ENCODE measurements at places on chromosomes 11 and 22. TPM values are rescaled to one million over a fixed set of nuclear protein-coding genes. Genes with fewer than 3 reads are reported as not detected.

The RBMXL2 gene
- polyA plus RNA-seq, result 0.24 TPM

The PSMD13 gene
- 143 TPM for polyA plus RNA-seq

The GANAB gene
- 371 TPM for polyA plus RNA-seq

The PNPLA3 gene
- 1.8 TPM for polyA plus RNA-seq

The GLB1L3 gene
- polyA plus RNA-seq, result 1.8 TPM

The ADAMTS8 gene
- 3.0 TPM for polyA plus RNA-seq

The RTCB gene
- polyA plus RNA-seq, result 113 TPM

- DNase-seq, result no peak
Measured at GRCh38 chr11:86181379-86181778, 63.2 kb upstream of the EED start.

GRCh38 chr11:35236667-35237003 is 97.7 kb downstream of the CD44 start:
- DNase-seq, result no peak

DNA sequence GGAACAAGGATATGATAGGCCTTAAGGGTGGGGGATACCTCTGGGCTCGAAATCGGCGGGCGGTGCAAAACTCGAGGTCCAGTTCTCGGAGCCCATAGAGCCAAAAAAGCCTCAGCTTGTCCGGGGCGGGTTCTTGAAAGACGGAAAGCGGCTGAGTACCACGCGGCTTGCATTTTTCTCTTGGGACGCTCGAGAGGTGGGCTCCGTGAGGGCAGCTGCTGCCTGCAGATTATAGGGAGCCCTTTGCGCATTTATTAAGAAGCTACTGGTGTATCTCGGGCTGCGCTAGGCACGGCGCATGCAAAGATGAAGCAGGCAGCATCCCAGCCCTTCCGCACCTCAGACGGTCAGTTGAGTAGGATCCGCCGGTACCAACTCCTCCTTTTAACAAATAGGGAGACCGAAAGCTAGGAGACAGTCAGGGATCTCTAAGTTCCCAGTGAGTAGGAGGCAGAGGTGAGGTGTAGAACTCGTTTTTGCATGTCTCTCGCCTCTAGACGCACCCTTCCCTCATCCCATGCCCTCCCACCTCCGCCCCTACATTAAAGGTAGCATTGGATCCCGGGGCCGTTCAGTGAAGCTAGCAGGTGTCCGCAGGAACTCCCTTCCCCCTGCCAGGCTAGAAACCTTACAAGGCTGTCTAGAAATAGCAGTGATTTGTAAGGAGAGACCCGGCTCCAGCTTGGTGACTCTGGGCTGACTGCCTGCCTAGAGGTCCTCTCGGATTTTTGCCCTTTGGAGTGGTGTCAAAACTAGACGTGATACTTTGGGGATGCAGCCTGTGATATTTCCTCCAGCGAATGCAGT is 768 bp downstream of the LDHA start:
- peak; percentile 23 for DNase-seq

DNA sequence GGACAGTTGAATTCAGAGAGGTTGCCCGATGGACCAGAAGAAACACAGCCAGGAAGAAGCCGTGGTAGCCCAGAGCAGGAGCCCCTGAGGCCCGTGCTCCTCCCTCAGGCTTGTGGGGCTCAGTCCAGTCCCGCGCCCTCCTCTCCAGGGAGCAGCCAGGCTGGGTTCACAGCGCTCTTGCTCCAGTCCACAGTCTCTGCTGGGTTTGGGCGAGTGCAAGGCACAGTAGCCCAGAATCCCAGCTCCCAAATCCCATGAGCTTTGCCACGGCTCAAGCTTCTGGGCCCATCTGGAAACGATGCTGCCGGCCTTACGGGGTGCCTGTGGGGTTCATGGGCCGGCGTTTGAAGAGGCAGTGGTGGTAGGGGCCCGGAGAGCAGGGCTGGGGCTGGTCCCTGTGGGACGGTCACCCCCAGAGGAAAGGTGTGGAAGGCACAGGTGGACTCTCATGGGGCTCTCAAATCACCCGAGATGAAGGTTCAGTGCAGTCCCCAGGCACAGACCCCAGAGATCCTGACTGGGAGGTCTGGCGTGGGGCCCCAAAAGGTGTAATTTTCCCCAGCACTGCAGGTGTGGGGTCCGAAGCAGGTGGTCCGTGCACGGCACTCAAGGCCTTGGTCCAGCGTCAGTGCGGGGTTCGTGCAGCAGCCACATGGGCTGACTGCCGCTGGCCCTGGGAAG is 30.6 kb upstream of the ATXN10 start:
- no peak for DNase-seq

DNA sequence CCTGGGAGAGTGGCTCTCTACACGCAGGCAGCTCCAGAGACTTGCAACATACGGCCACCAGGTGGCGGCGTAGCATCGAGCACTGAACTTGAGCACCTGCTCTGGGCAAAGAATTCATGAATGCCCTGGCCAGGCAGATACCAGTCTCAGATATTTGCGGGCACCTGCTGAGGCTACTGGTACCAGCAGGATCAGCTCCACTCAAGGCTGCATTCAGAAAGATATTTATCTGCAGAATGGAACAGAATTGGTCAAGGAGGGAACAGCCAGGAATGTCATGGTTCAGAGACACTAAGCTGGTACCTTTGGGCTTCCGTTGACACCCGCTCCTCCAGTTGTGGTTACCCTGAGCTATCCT is 10.8 kb upstream of the CCDC86 start:
- DNase-seq, result peak; percentile 71

GRCh38 chr11:14451825-14452224 is 47.8 kb downstream of the COPB1 start:
- DNase-seq, result no peak

DNA sequence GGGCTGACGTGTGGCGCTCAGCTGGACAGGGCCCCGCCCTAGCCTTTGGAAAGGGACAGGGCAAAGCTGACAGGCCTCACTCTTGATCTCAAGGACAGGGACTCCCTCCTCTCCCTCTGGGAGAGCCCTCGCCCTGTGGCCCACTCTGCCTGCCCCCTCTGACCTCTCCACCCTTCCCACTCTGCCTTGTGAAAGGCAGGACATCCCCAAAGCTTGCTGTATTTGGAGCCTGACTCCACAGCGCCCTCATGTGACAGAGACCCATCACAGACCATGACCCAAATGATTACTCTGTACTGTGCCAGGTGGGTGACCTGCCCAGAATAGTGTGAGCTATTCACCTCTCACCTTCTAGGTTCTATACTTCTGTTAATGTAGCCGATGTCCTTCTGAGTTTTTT is 18.8 kb downstream of the P2RY2 start:
- no peak for DNase-seq

- DNase-seq, result peak; percentile 77
Measured at GRCh38 chr11:129375751-129376657, at the start of gene BARX2. Gene BARX2 (plus strand): TSS chr11:129375848. CDS start chr11:129376036, 188 bp downstream.

DNA sequence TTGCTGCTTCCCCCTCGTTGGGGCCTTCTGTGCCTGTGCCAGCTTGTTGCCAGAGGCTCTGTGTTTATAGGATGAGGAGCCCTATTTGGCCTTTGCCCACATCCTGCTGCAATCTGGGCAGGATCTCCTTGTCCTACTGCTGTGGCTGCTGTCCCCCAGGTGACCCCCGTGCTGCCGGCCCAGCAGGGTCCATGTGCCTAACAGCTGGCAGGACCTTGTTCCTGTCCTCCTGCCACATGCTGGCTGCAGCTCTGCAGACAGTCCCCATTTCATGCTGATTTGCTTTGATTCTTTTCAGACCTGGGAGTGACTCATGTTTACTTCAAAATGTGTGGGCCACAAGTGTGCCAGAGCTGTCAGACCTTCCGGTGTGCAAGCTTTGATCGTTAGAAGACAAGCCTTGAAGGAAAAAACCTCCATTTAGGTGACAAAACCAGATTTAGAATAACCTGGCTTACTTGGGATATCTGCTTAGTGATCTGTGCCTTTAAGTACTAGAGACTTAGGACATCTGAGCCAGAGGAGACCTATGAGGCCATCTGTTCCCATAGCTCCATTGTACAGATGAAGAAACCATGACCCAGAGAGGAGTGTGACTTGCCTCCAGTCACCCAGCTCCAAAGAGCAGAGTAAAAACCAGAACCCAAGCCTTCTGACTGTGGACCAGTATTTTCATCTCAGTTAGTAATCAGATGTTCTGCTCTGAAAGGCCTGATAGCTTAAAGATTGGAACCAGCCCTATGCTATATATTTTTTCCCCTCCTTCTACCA is 11.1 kb downstream of the NAV2 start:
- DNase-seq, result no peak

- DNase-seq, result no peak
Measured at GRCh38 chr11:120203626-120204025, 7.2 kb upstream of the OAF start.

- DNase-seq, result no peak
Measured at GRCh38 chr11:12359761-12360160, 17.6 kb upstream of the PARVA start.

- DNase-seq, result no peak
Measured at GRCh38 chr11:75534259-75535069, 8.7 kb upstream of the GDPD5 start.

DNA sequence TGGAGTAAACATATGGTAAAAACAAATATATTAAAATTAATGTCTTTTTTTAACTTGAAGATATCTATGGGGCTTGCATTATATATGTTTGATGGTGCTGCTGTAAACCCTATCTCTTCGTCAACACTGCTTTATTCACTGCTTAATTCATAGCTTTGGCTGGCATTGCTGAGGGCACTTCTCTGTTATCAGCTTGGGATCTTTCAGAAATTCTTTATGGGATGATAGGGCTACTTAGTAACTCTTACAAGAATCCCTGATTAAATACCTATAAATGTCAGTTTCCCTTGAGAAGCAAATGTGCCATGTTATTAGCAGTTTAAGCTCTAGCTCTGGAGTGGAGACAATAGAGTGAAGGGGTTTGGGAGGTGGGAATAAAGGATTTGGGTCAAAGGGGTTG is 112.3 kb downstream of the SWAP70 start:
- no peak for DNase-seq

- no peak for DNase-seq
Measured at GRCh38 chr11:105078283-105078682, 33.1 kb upstream of the CARD16 start.

- DNase-seq, result no peak
Measured at GRCh38 chr11:112253605-112254242, 6.9 kb downstream of the PLET1 start.

DNA sequence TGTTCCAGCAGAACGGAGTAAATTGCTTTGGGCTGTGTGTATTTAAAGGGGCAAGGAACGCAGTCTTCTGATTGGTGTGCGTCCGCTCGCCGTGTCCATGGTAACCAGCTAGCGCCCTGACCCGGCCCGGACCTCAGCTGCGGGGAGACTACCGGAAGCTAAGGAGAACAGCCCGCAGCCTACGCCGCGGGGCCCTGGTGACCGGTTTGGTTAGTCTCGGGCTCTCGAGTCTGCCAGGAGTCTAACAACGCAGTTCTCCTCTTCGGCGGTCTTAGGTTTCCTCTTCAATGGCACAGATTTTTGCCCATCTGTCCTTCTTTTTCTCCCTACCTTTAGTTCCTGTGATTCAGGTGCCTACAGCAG is 3.5 kb upstream of the OR56A3 start:
- DNase-seq, result no peak

DNA sequence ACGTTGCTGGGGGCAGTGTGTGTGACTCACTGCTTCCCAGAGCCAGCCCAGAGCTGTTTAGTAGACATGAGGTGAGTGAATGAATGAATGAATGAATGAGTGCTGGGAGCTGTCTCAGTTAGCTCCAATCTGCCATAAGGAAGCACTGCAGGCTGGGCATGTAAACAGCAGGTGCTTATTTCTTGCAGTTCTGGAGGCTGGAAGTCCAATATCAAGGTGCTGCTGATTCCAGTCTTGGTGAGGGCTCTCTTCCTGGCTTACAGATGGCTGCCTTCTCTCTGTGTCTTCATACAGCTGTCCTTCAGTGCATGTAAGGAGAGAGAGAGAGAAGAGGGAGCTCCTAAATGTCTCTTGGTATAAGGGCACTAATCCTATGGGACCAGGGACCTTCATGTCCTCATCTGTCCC is 4.1 kb downstream of the C11orf21 start:
- DNase-seq, result no peak

GRCh38 chr11:35066783-35067423 is 72.1 kb upstream of the CD44 start:
- no peak for DNase-seq

GRCh38 chr11:88288560-88288959 is 49.0 kb downstream of the CTSC start:
- DNase-seq, result no peak

DNA sequence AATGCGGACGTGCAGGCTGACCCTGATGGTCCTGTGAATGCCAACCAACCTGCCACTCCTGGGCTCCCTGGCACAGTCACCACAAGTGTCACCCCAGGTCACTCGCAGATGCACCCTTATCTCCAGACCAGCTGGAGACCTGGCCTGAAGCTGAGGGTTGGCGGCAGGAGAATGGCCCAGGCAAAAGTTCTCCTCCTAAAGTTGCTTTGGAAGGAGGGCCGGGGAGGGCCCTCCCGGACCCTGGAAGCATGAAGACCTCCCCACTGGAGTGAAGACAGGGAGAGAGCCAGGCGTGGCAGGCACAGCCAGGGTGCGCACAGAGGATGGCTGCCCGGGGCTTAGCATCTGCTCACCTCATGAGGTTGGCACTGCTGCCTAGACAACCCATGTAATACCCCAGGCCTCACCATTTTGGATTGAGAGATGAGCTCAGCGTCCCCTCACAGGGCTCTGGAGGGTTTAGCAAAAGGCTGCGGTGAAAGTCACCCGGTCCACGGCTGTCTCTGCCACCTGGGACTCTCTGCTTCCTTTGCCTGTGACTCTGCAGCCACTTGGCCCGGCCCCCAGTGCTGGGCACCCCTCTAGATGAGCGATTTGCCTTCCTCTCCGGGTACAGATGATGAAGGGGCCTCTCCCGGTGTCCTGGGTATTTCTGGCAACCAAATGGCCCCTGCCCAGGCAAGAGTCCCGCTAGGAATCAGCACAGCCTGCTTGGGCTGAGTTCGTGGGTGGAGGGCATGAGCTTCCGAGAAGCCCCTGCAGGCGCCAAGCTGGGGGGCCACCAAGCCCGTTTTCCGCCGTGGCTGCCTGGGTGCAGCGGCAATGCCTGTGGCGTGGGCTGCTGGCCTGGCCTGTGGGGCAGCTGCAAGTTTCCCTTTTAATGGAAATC is 48.3 kb upstream of the SEPTIN5 start:
- no peak for DNase-seq

DNA sequence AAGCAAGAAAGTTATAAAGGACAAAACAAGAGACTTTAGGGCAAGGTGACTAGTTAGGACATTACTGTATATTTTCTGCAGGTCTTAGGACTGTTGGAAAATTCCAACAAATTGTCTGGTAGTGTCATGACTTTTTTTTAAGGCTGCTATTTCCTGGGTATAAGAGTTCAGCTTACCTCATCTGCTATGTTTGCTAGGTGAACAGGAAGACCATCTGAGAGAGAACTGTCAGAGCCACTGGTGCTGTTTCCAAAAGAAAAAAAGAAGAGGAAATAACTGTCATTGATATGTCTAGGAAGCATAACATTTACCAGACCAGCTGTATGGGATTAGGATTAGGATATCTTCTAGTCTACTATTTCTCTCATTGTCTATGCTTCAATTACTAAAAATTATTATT is 26.3 kb upstream of the MTCH2 start:
- no peak for DNase-seq

GRCh38 chr11:105538588-105538987 is 71.3 kb upstream of the GRIA4 start:
- no peak for DNase-seq

DNA sequence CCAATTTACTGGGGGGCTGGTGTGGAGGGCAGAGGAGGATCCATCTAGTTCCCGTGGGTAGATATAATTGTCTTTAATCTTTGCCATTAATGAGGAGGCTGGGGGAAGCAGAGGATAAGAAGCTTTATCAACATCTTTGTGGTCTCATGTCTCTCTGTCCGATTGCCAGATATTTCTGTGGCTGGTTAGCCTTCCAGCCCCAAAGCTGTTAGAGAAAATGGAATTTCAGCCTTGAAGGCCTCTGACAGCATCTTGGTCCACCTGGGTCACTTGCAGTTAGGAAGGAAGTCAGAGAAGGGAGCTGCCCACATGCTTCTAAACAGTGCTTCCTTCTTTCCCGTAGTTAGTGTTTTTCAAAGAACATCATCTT is 56.9 kb downstream of the ABTB2 start:
- DNase-seq, result no peak
